ENCODE measurements at places on chromosomes 4 and X.

GRCh38 chr4:185304944-185305690 is 90.6 kb downstream of the LRP2BP start:
- DNase-seq = no peak

GRCh38 chr4:95095348-95095974 is 337.7 kb downstream of the BMPR1B start:
- no peak for DNase-seq

DNA sequence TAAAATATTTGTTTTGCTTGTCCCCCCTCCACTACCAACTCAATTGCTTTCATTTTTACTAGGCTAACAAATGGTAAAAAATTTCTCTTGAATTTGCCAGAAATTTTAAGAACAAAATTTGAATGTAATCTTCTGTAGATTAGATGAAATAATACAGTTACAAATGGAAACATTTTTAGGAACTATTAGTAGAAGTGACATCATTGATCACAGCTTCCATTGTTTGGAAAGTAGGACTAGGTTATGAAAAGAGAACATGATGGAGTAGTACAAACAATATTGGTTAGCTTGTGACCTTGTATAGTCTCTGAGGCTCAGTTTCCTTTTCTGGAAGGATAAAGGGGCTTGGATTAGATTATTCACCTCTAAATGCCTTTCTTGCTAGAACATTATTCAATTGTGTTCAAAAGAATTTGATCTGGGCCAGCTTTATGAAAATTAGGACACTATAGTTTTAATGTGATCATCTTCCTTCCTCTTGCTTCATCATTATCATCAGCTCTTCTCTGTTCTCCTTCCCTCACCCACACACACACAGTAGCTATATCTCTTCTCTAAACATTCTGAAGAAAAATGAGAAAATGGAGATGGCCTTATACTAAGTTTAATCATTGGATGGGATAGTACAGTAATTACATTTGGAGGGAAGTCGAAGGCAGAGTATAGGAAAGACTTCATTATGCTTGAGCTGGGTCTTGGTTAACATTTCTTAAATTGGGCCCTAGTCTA is 9.9 kb downstream of the MTMR1 start:
- no peak for DNase-seq

DNA sequence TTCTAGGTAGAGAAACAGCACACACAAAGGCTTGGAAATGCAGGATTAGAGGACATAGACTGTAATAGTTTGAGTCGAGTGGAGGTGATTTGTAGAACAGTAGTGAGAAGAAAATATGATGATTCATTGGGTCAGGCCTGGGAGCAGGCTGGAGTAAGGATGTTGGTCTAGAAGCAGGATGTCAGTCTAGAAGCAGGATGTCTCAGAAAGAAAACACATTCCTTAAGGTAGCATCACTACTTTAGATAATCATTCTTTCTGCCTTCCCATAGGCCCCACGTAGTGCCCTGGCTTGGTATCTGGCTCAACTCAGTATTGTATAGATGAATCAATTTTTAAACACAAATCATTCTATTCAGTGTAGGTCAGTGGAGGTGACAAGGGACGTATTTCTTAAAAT is 11.2 kb upstream of the DACH2 start:
- no peak for DNase-seq

DNA sequence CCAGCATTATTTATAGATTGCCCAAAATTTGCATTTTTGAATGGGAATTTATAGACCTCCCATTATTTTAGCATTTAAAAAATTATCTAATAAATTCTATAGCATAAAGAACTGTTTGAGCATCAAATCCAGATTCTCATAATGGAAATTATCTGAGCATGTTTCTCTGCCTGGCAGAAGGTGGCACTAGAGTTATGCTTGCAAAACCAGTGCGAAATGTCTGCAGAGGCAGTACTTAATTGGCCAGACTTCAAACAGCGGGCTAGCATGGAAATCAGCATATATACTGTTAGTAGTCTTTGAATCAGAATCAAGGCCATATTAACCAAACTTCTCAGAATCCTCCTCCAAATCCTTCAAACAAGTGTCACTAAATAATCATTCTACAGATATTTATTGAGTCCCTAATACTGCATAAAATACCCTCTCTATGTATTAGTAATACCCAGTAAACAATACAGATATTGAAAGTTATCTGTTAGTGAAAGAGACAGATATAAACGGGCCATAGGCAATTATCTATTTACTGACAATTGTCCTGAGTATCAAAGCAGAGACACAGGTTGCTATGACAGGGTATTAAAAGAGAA is 78.7 kb upstream of the DCLK2 start:
- DNase-seq = no peak

- DNase-seq = no peak
Measured at GRCh38 chr4:6909970-6910339, 329 bp downstream of the TBC1D14 start.

DNA sequence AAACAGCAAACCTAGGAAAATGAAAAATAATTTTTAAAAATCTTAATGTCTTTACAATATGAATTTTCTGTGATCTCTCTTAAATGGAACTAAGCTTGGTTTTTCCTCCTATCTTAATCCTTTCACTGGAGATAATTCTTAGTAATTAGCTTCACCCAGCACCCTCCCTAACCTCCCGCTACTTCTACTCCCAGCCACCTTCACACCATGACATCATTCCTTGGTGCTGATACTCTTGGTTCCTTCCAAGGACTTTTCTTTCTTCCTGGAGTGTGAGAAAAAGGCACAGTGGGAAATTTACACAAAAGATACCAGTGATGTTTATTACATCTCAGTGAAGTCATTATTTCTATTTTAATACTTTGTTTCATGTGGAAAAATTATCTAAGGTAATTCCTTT is 163.6 kb upstream of the PLAC1 start:
- no peak for DNase-seq

DNA sequence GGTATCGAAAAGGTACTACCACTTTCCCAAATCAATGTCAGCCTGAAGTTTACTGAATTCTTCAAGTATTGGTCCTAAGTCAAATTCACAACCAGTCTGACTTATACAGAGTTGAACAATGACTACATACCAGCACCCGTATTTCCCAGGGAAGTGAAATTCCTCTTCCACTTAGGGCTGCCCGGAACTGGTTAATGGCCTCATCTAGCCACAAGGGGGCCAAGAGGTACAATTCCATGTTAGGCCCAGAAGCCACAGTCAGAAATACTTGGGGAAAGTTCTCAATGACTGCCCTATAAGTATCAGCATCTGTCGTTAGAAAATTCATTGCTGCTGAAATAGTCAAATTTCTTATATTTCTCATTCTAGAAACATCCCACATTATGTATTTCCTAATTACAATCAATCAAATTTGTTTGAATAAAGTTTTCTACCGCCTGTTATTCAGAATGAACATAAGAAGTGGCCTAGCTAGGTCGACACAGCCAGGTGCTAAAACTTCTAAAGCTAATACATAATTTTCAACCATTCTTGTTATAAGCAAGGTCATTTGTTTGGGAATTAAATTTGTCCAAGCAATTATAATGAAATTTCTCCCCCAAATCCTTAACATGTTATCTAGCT is 5.6 kb upstream of the PCDH7 start:
- DNase-seq = no peak

DNA sequence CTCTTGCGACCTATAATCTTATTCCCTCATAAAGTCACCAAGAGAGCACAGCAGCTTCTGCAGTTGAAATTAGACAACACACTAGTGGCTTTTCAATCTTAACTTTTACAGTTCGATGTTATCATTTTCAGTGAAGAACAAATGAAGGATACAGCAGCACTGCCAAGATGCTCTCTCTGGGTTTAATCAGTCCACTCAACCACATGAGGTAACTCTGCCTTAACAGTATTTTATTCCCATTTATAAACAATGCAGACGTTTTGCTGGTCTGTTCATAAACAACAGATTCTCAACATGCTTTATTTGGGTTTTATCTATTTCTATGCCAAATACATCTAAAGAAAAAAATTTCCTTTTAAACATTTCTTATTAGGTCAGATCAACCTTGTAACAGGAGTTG is 646.0 kb upstream of the FAM241A start:
- no peak for DNase-seq

- DNase-seq = no peak
Measured at GRCh38 chrX:115297189-115297588, 7.7 kb downstream of the LUZP4 start.

- DNase-seq = no peak
Measured at GRCh38 chr4:6992728-6993677, 50.2 kb upstream of the TADA2B start.

- DNase-seq = no peak
Measured at GRCh38 chr4:178814908-178815307, 1372.7 kb upstream of the AGA start.

DNA sequence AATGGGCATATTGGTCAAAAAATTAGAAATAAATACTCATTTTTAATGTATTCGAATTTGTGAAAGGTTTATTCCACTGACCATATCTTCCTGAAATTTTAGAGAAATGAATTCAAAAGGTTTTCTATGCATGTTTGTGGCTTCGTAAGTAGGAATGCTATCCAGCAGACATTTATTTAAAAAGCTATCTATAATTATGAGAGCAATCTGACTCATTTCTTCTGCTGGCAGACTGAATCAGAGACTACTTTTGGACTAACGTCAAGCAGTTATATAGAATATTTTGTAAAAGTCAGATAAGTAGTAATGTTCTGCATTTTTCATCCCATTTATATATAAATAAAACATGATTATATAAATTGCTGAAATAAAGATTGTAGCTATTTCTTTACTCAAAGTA is 125.0 kb downstream of the SPCS3 start:
- DNase-seq = no peak

- DNase-seq = no peak
Measured at GRCh38 chr4:6265546-6265945, 4.1 kb upstream of the WFS1 start.

- DNase-seq = no peak
Measured at GRCh38 chr4:38371391-38371851, 292.6 kb upstream of the KLF3 start.

- DNase-seq = no peak
Measured at GRCh38 chr4:116702949-116703348, 382.4 kb downstream of the TRAM1L1 start.

- no peak for DNase-seq
Measured at GRCh38 chr4:138460477-138461414, 218.6 kb upstream of the SLC7A11 start.

- peak; percentile 65 for DNase-seq
Measured at GRCh38 chrX:53088136-53088974, 5.6 kb upstream of the KANTR start.

DNA sequence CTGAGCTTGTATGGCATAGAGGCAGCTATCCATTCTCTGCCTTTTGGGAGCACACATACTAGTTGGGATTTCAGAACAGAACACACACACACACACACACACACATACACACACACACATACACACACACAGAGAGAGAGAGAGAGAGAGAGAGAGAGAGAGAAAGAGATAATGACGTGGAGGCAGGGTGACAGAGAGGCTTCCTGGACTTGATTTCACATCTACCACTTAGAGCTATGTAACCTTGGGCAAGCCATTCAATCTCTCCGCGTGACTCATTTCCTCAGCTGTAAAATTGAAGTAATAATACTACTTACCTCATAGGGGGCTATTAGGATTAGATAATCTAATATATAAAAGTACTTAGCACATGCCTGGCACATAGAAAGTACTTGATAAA is 12.3 kb upstream of the GRIA3 start:
- DNase-seq = no peak

GRCh38 chrX:118183606-118184005 is 67.0 kb upstream of the KLHL13 start:
- no peak for DNase-seq

GRCh38 chr4:38837849-38838248 is 18.8 kb downstream of the TLR6 start:
- no peak for DNase-seq

GRCh38 chrX:54093571-54093970 is 49.3 kb upstream of the PHF8 start:
- DNase-seq = no peak

DNA sequence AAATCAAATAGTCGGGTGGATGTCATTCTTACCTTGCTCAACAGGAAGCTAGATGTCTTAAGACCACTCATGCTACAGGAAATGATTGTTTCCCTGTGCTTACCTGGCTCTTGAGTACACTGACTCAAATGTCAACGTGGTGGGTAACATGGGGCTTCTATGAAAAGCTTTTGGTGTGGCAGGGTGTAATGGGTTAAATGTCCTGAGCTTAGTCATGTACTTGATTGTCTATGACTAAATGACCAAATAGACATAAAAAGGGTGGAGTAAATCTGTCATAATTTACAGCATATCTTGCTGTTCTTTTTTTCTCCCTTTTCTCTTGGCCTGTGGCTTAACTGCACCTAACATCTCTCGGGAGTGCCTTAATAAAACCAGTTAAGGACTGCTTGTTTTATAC is 44.9 kb downstream of the CCNG2 start:
- no peak for DNase-seq

- DNase-seq = no peak
Measured at GRCh38 chr4:8263397-8263796, 6.2 kb upstream of the HTRA3 start.

DNA sequence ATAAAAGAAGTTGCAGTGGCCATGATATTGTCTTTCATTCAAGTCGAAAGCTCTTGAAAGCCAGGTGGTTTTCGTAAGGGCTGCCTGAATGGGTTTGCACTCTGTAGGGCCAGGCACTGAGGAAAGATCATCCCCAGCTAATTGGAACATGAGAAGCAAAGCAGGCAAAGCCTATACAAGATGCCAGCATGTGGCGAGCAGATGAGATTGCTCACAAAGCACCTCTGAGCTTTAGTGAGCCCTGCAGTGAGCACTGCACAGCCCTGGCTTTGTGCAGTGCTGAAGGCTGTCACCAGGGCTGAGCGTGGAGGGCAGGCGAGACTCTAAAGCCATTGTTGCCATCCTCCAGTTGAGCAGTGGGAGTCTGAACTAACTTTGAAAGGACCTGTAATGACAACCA is 53.8 kb downstream of the HADH start:
- no peak for DNase-seq

DNA sequence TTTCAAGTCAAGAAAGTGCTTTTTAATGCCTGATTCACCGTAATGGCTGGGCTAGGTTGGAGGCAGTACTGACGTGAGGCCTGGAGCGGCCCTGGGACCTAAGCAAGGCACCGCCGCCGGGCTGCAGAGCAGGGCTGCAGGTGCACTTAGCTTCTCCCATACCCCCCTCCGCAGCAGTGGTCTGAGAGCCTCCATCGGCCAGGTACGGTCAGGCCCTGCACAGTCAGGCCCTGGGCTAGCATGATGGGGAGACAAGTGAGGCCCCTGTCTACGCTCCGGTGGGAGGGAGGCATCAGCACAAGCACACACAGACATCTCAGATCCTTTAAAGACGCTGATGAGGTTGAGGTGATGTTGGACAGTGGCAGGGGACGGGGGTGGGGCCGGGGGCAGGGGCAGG is 4.7 kb downstream of the MAEA start:
- DNase-seq = no peak

DNA sequence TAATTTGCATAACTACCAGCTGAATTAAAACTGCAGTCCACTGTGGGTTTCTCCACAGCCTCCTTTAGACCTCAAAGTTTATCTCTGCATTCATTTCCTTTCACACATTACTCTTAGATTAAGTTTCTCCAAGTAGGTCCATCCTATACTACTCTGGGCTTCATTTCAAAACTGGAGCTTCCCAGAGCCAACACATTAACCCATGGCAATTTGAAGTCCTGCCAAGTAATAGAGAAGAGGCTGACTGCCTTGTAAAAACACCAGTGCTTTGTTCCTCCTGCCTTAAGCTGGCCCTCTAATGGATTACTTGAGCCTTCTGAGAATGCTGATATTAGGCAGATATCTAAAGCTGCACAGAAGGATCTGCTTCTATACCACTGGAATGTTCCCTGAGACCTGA is 997.2 kb upstream of the SLIT2 start:
- no peak for DNase-seq

Measured in stimulated activated CD8-positive, alpha-beta memory T cell treated with anti-CD3 and anti-CD28 coated beads, Interleukin-12 subunit alpha, Interleukin-12 subunit beta, amount 100 ng/mL, for 1 hour (primary cell).